ENCODE measurements at places on chromosomes 7 and 10.

- no peak for DNase-seq
Observed at GRCh38 chr7:149638566-149639320, 134.6 kb downstream of the ZNF467 start.

- DNase-seq, result no peak
Observed at GRCh38 chr10:116761883-116762282, 19.5 kb upstream of the HSPA12A start.

DNA sequence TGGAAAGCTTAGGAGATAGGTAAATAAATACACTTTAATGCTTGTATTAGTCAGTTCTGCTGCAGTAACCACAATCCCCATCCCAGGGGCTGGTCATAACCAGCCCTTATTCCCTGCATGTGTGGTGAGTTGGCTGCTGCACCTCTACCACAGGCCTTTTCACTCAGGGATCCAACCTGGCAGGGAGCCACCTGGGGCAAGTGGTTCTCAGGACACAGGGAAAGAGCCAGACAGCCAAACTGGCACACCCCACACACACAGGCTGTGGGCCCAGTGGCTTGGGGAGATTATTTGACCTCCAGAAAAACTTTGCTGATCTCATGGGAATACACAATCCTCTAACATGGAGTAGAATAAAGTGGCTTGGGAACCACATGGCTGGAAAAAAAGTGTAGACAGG lies 400.0 kb upstream of the RNF32 start:
- no peak for DNase-seq

DNA sequence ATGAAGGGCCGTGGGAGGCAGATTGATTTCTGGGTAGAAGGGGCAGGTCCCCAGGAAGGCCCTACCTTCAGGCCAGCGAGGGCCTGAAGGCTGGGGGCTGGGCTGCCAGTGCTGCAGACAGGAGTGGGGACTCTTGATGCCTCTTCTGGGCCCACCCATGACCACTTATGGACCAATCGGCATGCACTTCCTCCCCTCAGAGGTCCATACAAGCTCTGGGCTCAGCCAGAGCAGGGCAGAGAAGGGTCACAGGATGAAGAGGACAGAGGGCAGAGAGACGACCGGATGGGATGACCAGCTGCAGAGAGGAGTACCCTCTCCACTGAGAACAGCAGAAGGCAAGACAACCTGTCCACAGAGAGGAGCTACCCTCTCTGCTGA lies 120.1 kb downstream of the DYNC2I1 start:
- DNase-seq, result no peak

- DNase-seq, result no peak
Observed at GRCh38 chr10:3419719-3420495, 247.3 kb upstream of the PITRM1 start.

DNA sequence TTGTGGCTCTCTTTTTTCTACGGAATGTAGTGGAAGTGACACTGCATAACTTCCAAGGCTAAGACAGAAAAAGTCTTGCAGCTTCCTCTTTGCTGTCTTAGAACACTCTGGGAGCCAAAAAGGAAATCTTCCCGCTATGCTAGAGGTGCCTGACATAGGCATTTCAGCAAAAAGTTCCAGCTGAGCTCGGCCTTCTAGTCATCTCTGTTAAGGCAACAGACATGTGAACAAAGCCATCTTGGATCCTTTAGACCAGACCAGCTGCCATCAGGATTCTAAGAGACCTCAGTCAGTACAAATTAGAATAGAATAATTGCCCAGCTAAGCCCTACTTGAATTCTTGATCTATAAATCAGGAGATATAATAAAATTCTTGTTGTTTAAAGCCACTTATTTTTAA lies 16.3 kb upstream of the COL1A2 start:
- no peak for DNase-seq

DNA sequence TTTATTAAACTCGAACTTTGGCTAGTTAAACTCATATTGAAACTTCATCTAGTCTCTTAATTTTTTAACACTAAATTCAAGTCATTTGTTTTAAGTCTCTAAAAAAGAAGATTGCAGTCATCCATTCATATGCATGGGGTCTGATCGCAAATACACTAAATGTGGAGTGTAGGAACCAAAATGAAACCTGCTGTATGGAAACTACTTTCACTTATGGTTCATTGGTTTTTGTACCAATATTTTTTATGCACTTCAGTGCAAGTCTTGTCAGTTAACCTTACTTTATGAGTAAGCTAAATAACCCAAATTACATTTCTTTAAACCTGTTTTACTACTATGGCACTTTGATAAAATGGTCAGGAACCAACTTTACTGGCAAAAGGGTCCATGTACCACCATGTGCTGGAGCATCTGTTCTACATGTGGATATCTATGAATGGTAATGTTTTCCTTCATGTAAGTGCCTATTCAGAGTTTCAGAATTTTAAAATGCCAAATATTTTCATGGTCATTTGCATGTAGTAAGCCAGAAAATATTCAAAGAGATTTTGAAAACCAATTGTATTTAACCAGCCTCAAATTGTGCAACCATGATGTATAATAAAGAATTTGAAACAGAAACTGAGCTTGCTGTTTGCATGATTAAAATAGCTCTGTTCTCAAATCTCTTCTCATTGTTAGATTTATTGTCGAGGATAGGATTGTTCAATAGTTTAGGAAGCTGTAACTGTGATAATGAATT lies 7.6 kb upstream of the SUPV3L1 start:
- peak; percentile 46 for DNase-seq

Measured in GM13977 (cell line).